Liver (tissue), 10 donors: ENCODE measurements at places on chromosomes 12 and 14. TPM values are rescaled to one million over a fixed set of nuclear protein-coding genes. Genes with fewer than 3 reads are reported as not detected.

GRCh38 chr14:97543816-97544215 is 746.6 kb downstream of the VRK1 start:
- no peaks in the 10 kb centered on the region for H3K36me3 ChIP-seq
- DNase-seq, result no peak
- H3K27me3 ChIP-seq, result no peaks in the 10 kb centered on the region
- H3K27ac ChIP-seq, result no peak overlapping the region
- H3K4me1 ChIP-seq, result no peaks in the 10 kb centered on the region
- H3K4me3 ChIP-seq, result no peak overlapping the region

GRCh38 chr12:71684081-71684480 is 1.8 kb upstream of the TMEM19 start:
- DNase-seq, result no peak
- no peak overlapping the region for H3K4me3 ChIP-seq
- no peaks in the 10 kb centered on the region for H3K36me3 ChIP-seq
- H3K27me3 ChIP-seq, result no peaks in the 10 kb centered on the region
- peaks cover 18% of the 10 kb centered on the region for H3K4me1 ChIP-seq

- H3K27me3 ChIP-seq, result no peaks in the 10 kb centered on the region
- no peaks in the 10 kb centered on the region for H3K4me1 ChIP-seq
- H3K4me3 ChIP-seq, result no peak overlapping the region
- H3K36me3 ChIP-seq, result no peaks in the 10 kb centered on the region
Measured at GRCh38 chr14:91048265-91048664, 12.2 kb downstream of the RPS6KA5 start.

DNA sequence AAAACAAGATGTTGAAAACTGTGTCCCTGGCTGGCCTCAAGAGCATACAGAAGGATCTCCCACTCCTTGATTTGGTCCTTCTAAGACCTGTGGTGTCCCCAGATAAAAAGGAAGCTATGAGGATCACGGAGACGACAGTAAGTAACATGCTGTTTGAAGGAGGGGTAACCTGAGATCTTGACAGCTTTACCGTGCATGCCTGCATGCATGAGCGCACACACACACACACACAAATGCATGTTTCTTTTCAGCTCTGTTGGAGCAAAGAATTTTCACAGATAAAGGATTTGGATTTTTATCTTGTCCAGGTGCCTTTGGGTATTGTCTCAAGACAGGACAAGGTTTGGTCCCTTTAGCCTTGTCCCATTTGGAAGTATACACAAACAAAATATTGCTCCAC is 411.6 kb upstream of the CCDC196 start:
- H3K27me3 ChIP-seq, result no peaks in the 10 kb centered on the region
- H3K27ac ChIP-seq, result no peak overlapping the region
- H3K4me3 ChIP-seq, result no peak overlapping the region
- no peaks in the 10 kb centered on the region for H3K36me3 ChIP-seq
- no peaks in the 10 kb centered on the region for H3K4me1 ChIP-seq
- DNase-seq, result no peak

DNA sequence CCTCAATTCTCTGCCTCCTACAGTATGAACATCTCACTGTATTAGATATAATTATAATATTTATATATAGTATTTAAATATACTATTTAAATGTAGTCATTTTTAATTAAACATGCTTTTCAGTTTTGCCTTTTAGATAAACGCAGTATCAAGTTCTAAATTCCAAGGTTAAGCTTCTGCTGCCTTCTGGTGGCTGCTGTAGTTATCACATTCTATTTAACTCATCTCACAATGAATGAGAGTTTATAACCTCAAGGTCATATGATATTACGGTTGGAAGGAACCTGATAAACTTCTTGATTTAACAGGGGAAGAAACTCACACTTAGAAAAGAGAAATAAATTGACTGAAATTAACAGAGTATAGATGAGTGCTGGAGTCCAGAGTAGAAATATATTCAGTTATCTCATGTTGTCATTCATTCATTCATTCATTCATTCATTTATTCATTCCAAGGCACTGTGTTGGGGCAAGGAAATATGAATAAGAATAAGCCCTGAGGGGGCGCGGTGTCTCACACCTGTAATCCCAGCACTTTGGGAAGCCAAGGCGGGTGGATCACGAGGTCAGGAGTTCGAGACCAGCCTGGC is 31.9 kb downstream of the GUCY2C start:
- no peak for DNase-seq
- H3K4me1 ChIP-seq, result no peaks in the 10 kb centered on the region
- H3K36me3 ChIP-seq, result no peaks in the 10 kb centered on the region
- no peak overlapping the region for H3K4me3 ChIP-seq
- no peak overlapping the region for H3K27ac ChIP-seq
- no peaks in the 10 kb centered on the region for H3K27me3 ChIP-seq

DNA sequence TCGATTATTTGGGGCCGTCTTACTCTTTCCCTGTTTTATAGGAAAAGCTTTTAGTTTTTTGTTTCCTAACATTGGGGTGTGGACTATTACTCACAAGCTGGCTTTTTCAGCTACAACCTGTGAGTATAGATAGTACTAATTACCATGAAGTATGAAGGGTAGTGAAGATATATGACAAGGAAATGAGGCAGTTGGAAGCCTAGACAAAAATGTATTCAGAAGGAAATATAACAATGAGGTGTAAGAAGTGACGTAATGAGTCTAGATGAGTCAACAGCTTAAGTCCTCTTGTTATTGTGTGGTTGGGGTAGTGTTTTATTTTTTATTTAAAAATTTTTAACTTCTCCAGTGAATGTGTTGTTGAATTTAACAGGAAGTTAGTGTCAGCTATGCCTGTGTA is 804.5 kb downstream of the NRXN3 start:
- H3K36me3 ChIP-seq, result no peaks in the 10 kb centered on the region
- H3K27ac ChIP-seq, result no peak overlapping the region

MYF6 gene
- total RNA-seq, result not detected

GPR84 gene
- 0.37 TPM for total RNA-seq

TAS2R14 gene
- 1.5 TPM for total RNA-seq

NINJ2 gene
- 6.7 TPM for total RNA-seq
